CD4-positive, alpha-beta memory T cell (primary cell): ENCODE measurements at places on chromosomes 4 and X. TPM values are rescaled to one million over a fixed set of nuclear protein-coding genes. Genes with fewer than 3 reads are reported as not detected.

DNA sequence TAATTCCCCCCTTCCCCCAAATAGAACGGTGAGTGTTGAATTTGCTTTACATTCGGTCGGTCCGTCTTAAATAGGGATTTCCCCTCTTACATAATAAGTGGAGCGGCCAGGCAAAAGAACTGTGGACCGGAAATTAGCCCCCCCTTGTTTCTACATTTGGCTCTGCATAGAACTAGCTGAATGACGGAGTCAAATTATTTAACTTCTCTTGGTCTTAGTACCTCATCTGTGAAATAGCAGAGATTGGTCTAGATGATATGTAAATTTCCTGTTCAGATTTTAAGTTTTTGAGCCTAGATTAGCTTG is 1.3 kb downstream of the SPATA18 start:
- H3K4me1 ChIP-seq, result peaks cover 10% of the 10 kb centered on the region
- peaks cover 31% of the 10 kb centered on the region for H3K27me3 ChIP-seq
- DNase-seq, result no peak
- no peak overlapping the region for H3K27ac ChIP-seq
- H3K4me3 ChIP-seq, result no peak overlapping the region
- no peaks in the 10 kb centered on the region for H3K36me3 ChIP-seq

DNA sequence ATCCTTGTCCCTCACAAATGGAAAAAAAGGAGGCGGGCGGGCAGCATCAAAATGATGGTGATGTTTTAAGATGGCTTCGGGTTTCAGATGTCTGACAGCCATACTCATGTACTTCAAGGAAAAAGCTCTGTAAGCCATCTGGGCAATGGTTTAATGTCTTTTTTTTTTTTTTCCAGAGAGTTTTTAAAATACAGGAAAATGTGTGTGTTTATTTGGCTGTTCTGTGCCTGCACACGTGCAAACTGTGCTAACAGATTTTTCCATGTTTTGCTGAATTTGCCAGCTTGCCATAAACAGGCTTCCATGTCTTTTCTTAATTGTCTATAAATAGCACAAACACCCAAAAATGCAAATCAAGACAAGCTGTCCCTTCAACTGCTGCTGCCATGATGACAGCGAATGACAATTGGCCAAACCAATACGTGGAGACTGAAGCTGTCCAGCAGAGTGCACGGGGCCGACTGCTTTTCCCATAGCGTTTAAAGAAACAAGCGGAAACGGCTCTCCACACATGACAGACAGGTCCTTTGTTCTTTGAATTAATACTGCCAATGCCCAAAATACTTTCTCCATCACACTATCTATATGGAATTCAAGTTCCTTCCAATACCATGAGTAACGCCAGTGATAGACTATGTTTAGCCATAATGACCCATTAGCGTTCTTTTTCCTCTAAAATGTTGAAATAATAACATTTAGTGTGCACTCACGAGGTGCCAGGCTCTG is 35.7 kb downstream of the AFAP1 start:
- H3K27me3 ChIP-seq, result no peaks in the 10 kb centered on the region
- DNase-seq, result no peak
- H3K36me3 ChIP-seq, result no peaks in the 10 kb centered on the region
- no peak overlapping the region for H3K27ac ChIP-seq
- no peak overlapping the region for H3K4me3 ChIP-seq

GRCh38 chr4:80008971-80009370 is 64.1 kb downstream of the ANTXR2 start:
- H3K27me3 ChIP-seq, result no peaks in the 10 kb centered on the region
- H3K27ac ChIP-seq, result no peak overlapping the region
- no peak for DNase-seq
- no peak overlapping the region for H3K4me3 ChIP-seq
- peaks cover 72% of the 10 kb centered on the region for H3K4me1 ChIP-seq

- no peaks in the 10 kb centered on the region for H3K36me3 ChIP-seq
- no peak overlapping the region for H3K4me3 ChIP-seq
- no peaks in the 10 kb centered on the region for H3K27me3 ChIP-seq
- H3K4me1 ChIP-seq, result no peaks in the 10 kb centered on the region
- H3K27ac ChIP-seq, result no peak overlapping the region
These were observed 230.8 kb upstream of the FTHL17 start for GRCh38 chrX:31302573-31303075.

DNA sequence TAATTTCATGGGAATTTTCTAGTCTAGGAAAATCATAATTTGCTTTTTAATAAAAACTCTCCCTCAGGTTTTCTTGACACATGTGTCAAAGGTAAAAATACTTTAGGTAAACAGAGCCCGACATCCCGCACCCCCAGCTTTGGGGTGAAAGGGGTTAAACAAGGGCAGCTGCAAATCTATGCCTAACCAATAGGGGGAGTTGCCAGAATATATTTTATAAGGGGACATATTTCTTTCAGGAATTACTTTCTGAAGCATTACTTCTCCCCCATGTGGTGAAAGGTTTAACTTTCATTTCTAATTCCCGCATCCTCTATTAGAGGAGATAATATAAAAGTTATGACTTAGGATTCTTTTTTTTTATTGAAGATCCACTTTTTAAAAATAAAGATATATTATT is 53.9 kb upstream of the HEPH start:
- no peak overlapping the region for H3K27ac ChIP-seq
- H3K4me3 ChIP-seq, result no peak overlapping the region
- H3K36me3 ChIP-seq, result no peaks in the 10 kb centered on the region
- no peaks in the 10 kb centered on the region for H3K4me1 ChIP-seq
- DNase-seq, result peak; percentile 21

GRCh38 chr4:47493238-47494123 is 8.4 kb downstream of the ATP10D start:
- no peak overlapping the region for H3K27ac ChIP-seq
- no peaks in the 10 kb centered on the region for H3K27me3 ChIP-seq

- H3K36me3 ChIP-seq, result no peaks in the 10 kb centered on the region
- H3K4me1 ChIP-seq, result no peaks in the 10 kb centered on the region
- no peak overlapping the region for H3K4me3 ChIP-seq
- no peak for DNase-seq
- H3K27ac ChIP-seq, result no peak overlapping the region
These were observed 40.8 kb downstream of the SLC34A2 start for GRCh38 chr4:25696409-25696808.

GRCh38 chrX:133771086-133771646 is 214.2 kb downstream of the GPC3 start:
- no peaks in the 10 kb centered on the region for H3K4me1 ChIP-seq
- H3K27ac ChIP-seq, result no peak overlapping the region
- no peak overlapping the region for H3K4me3 ChIP-seq
- no peak for DNase-seq
- H3K36me3 ChIP-seq, result no peaks in the 10 kb centered on the region

GRCh38 chrX:72038868-72039267 is 92.8 kb downstream of the RTL5 start:
- no peaks in the 10 kb centered on the region for H3K27me3 ChIP-seq
- H3K4me1 ChIP-seq, result peaks cover 19% of the 10 kb centered on the region
- H3K27ac ChIP-seq, result no peak overlapping the region
- no peak for DNase-seq
- no peaks in the 10 kb centered on the region for H3K36me3 ChIP-seq

DNA sequence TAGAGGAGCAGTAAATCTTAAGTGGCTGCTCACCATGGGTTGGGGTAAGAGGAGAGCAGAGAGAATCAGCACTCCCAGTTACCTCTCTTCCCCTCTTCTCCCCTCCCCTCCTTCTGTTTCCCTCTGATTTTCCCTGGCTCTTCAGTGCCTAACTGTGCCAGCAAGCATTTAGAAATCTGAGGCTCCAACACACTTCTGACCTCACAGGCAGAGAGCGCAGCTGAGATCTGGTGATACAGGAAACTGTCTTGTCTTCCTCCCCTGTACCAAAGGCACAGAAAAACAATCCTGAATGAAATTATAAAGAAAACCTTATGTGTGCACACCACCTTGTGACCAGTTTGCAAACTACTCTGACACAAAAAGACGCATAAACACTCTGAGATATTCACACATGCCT is 82.4 kb upstream of the SMIM10 start:
- H3K36me3 ChIP-seq, result no peaks in the 10 kb centered on the region
- peak; percentile 24 for DNase-seq
- no peaks in the 10 kb centered on the region for H3K4me1 ChIP-seq
- H3K4me3 ChIP-seq, result no peak overlapping the region
- no peaks in the 10 kb centered on the region for H3K27me3 ChIP-seq

UBL4A gene
- 33.2 TPM for total RNA-seq

SHROOM2 gene
- not detected for total RNA-seq

ETDA gene
- not detected for total RNA-seq

PRRG3 gene
- not detected for total RNA-seq
